Daoy (cell line): ENCODE measurements at places on chromosomes 6 and 20. TPM values are rescaled to one million over a fixed set of nuclear protein-coding genes. Genes with fewer than 3 reads are reported as not detected.

The TRIM31 gene
- 0.11 TPM in 1 of 2 replicates, not detected in the other for total RNA-seq

The SYCP2 gene
- total RNA-seq = 1.7 TPM in 1 of 2 replicates, not detected in the other

The RHAG gene
- total RNA-seq = not detected in 2 replicates

The SULF2 gene
- total RNA-seq = 3.7 and 5.7 TPM in 2 replicates

The TSBP1 gene
- not detected in 2 replicates for total RNA-seq

The MYLK2 gene
- 3.0 and 3.4 TPM in 2 replicates for total RNA-seq

The PGC gene
- not detected in 2 replicates for total RNA-seq

The SUMO4 gene
- 0.11 TPM in 1 of 2 replicates, not detected in the other for total RNA-seq

The COL9A3 gene
- 0.97 and 6.1 TPM in 2 replicates for total RNA-seq

The NKAIN4 gene
- total RNA-seq = 10.6 and 12.9 TPM in 2 replicates

The PSMB9 gene
- 76.5 and 99.3 TPM in 2 replicates for total RNA-seq

The IER3 gene
- 344 and 350 TPM in 2 replicates for total RNA-seq

The HLA-DOA gene
- 1.9 TPM in 1 of 2 replicates, not detected in the other for total RNA-seq

The SAMD10 gene
- total RNA-seq = 0.86 and 1.2 TPM in 2 replicates

The COL11A2 gene
- total RNA-seq = 1.6 and 5.5 TPM in 2 replicates

The SLC35A1 gene
- 14.1 and 22.6 TPM in 2 replicates for total RNA-seq

The C20orf204 gene
- 1.1 and 1.8 TPM in 2 replicates for total RNA-seq

The DYNLT2 gene
- total RNA-seq = 1.8 and 2.3 TPM in 2 replicates

The CNR1 gene
- total RNA-seq = 0.45 and 1.0 TPM in 2 replicates

The ARMH2 gene
- not detected in 2 replicates for total RNA-seq

The CRISP3 gene
- total RNA-seq = not detected in 2 replicates

The MUCL3 gene
- total RNA-seq = not detected in 2 replicates

The INSM1 gene
- not detected in 2 replicates for total RNA-seq

The RCAN2 gene
- total RNA-seq = 1.6 and 2.0 TPM in 2 replicates

The ELOVL4 gene
- 2.5 and 4.2 TPM in 2 replicates for total RNA-seq

The MOXD1 gene
- 0.71 and 0.97 TPM in 2 replicates for total RNA-seq

The DLK2 gene
- 1.4 and 2.4 TPM in 2 replicates for total RNA-seq

The LPIN3 gene
- 0.06 TPM in 1 of 2 replicates, not detected in the other for total RNA-seq

The PDYN gene
- not detected in 2 replicates for total RNA-seq

The RWDD2A gene
- 0.97 and 2.6 TPM in 2 replicates for total RNA-seq

The CD109 gene
- total RNA-seq = 34.0 and 36.6 TPM in 2 replicates

The NRSN1 gene
- not detected in 2 replicates for total RNA-seq

The OR2H2 gene
- not detected in 2 replicates for total RNA-seq

The RAB44 gene
- total RNA-seq = under 0.01 and 0.65 TPM in 2 replicates

The MICAL1 gene
- 22.6 and 24.2 TPM in 2 replicates for total RNA-seq

The PYGB gene
- 54.8 and 59.9 TPM in 2 replicates for total RNA-seq

The TMEM74B gene
- 0.06 TPM in 1 of 2 replicates, not detected in the other for total RNA-seq

The HSPA1A gene
- total RNA-seq = 148 and 171 TPM in 2 replicates

The DDX43 gene
- not detected in 2 replicates for total RNA-seq

The LAMP5 gene
- total RNA-seq = not detected in 2 replicates

The ACTL10 gene
- 0.06 and 0.18 TPM in 2 replicates for total RNA-seq

The LY6G6F gene
- total RNA-seq = not detected in 2 replicates

The CST5 gene
- total RNA-seq = not detected in 2 replicates
